Smooth muscle cell of bladder (primary cell): ENCODE measurements at places on chromosomes 7 and 10. TPM values are rescaled to one million over a fixed set of nuclear protein-coding genes. Genes with fewer than 3 reads are reported as not detected.

EN2 gene
- under 0.01 TPM in 1 of 2 replicates, not detected in the other for total RNA-seq

SLC18A2 gene
- total RNA-seq = not detected in 2 replicates

THNSL1 gene
- 2.3 and 3.8 TPM in 2 replicates for total RNA-seq

GHRHR gene
- total RNA-seq = not detected in 2 replicates
